Renal cortex interstitium (tissue), 15 donors: ENCODE measurements at places on chromosomes 12 and 14. TPM values are rescaled to one million over a fixed set of nuclear protein-coding genes. Genes with fewer than 3 reads are reported as not detected.

Gene COQ5
- 62.6 TPM for polyA plus RNA-seq

- DNase-seq, result no peak
Observed at GRCh38 chr14:99101855-99102461, 170.0 kb downstream of the BCL11B start.

- peak; percentile 25 for DNase-seq
Observed at GRCh38 chr12:42756841-42757623, 167.5 kb upstream of the PRICKLE1 start.

DNA sequence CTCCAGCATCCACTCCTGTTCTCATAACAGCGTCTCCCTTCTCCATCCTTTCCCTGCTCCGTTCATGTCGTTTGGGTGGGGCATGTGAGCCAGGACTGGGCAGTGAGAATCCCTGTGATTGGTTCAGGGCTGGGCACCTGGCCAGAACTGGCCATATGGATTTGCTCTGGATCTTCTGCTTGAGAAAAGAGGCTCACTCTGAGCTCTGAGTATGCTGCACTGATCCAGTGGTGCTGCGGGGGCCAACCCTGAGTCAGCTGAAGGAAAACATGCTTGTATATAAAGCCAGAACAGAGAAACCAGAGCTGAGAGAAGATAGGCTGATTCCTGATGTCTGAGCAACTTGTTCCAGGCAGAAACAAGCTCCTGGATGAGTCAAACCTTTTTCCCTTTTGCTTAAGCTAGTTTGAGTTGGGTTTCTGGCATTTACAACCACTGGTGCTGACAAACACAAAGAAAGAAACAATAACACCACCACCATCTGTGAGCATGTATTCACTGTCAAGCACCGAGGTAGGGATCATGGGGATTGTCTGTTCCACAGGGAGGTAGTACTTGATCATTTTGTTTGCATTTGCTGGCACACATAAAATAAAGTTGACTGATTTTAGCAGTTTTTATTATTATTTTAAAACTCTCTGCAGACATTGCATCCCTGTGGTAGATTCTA, 14.0 kb upstream of the HPD start:
- no peak for DNase-seq

- DNase-seq, result no peak
Observed at GRCh38 chr12:20426957-20427356, 58.6 kb downstream of the PDE3A start.

- DNase-seq, result no peak
Observed at GRCh38 chr12:124774054-124774461, 89.6 kb downstream of the SCARB1 start.

DNA sequence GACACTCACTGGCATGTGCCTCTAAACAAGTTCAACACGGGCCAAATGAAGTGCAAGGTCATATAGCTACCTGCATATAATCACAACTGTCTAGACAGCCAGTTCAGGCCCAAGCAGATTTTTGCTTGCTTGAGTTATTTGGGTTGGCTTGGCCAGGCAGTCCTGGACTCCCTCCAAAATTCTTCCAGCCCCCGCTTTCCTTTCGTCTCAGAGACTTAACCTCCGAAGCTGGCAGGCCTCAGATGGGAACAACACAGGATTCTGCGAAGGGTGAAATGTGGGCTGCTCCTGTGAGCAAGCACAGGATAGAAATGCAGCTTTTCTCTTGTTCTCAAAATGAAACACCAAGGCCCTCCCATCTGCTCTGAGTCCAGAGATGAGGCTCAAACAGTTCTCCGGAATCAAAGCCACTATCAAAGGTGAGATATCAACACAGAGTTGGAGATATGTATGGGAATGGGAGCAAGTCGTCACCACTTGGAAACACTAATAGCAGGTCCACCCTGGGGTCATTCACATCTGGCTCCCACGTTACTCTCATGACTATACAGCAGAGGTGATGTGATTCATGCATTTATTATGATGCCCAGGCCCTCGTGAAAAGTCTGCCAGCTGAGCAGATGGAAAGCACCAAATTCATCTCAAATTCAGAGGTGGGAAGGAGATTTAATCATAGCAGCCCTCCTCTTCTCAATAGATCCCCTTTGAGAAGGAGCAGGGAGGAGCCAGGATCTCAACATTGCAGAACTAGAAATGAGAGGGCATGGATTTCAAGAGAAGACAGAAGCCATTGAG, 389.8 kb downstream of the NUAK1 start:
- DNase-seq, result no peak

Gene KRT6C
- not detected for polyA plus RNA-seq

DNA sequence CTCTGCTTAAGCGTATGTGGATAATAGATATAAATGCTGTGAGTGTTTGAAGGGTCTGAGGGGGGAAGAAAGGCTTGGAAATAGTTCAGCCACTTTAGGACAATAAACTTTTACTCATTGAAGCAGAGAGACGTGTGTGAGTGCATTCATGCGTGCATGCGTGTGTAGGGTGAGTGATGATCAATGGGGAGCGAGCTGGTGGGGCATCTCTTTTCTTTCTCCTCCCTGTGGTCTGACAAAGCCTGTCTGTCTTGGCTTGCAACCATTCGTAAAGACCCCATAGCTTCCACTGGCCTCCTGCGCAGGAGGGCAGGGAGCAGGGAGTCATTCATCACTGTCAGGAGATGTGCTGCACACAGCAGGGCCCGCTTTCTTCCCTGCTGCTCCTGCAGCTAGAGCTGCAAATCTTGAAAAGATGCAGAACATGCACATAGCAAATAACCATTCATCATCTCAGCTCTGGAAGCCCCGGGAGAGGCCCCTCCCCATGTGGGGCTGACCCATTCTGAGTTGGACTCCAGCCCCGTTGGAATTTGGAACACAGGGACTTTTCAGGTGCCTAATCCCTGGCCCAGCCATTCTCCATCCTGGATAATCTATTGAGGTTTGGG, 223.2 kb downstream of the PPM1H start:
- DNase-seq, result no peak

- no peak for DNase-seq
Observed at GRCh38 chr14:47427629-47428028, 247.8 kb downstream of the MDGA2 start.

DNA sequence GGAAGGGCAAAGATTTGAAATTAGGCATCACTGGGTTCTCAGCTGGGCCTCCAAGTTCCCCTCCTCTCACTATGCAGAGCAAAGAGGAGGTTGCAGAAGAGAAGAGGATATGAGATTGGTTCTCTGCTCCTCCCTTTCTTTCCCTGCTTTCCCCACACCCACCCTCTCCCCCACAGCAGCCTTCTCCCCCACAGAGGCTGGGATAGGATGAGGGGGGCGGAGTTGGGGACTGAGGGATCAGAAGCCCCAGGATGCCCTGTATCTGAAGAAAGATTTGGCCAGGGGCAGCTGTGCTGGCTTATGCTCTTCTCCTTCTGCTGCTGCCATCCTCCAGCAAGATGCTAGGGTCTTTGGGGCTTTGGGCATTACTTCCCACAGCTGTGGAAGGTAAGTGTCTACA, at the start of gene AMHR2:
Gene AMHR2, plus strand, starts transcription at position 259 of the 400 bp plus-strand sequence. Its CDS starts 80 bp downstream, at position 339.
- no peak for DNase-seq

- no peak for DNase-seq
Observed at GRCh38 chr12:131134523-131135310, 181.0 kb downstream of the ADGRD1 start.

GRCh38 chr14:29215853-29216252, 449.3 kb downstream of the FOXG1 start:
- no peak for DNase-seq

Gene CMKLR1
- 3.8 TPM for polyA plus RNA-seq

DNA sequence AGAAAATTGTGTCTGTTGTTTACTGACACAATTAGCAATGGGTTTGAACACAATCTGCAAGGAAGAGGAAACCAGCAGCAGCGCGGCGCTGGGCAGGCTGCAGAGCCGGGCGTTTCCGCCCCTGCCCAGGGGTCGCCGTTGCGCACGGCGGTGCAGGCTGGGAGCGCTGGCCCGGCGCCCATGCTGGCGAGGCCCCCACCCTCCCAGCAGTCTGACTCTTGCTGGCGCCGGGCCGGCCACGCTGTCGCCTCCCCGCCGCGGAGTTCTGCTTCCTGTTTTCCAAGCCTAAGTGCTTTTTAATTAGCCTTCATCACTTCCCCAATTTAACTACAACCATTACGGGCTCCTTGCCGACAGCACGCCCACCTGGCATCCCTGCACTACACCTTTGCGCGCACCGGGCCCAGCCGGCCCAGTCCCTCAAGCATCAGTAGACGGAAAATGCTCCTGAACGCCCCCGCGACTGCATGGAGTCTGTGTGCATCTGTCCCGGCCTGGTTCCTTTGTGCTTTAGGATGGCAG, 212.1 kb downstream of the GXYLT1 start:
- DNase-seq, result peak; percentile 53

DNA sequence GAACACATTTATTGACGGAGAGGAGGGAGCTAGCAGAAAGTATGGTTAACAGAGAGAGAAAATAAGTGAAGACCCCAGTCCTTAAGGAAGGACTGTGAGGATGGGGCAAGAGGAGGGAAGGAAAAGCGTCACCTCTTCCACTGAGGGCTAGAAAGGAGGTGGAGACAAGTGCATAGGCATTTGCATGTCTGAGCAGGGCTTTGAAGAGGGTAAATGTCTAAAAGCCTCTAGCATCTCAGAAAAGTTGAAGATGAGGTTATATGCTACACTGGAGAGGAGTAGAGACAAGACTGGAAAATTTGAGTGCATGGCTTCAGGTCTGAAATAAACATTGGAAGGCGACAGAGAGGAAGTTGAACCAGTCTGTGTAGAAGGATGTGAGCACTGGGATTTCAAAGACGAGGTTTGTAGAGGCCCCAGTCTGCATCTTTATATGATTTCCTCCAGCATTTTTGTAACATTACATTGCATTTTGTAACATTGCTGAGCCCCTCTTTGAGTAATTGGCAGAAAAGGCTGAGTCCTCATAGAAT, 98.5 kb upstream of the IFNG-AS1 start:
- no peak for DNase-seq

DNA sequence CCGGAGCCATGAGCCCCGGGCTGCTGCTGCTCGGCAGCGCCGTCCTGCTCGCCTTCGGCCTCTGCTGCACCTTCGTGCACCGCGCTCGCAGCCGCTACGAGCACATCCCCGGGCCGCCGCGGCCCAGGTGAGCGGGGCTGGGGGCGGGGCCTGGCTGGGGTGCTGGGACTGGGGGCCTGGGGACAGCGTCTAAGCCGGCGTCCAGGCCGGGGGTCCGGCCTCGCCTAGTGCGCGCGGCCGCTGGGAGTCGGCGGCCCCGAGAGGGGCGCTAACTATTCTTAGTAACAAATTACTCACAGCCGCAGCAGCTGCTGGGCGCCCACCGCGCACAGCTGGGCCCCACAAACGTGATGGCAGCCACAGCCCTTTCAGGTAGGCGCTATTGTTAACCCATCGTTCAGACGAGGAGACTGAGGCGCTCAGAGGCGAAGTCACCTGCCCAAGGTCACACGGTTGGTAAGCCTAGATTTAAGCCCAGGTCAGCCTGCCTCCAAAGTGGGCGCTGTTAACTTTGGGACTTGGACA, 374 bp downstream of the CYP46A1 start:
- DNase-seq, result no peak

- DNase-seq, result peak; percentile 77
Observed at GRCh38 chr12:68040450-68041075, 51.3 kb downstream of the IFNG-AS1 start.

DNA sequence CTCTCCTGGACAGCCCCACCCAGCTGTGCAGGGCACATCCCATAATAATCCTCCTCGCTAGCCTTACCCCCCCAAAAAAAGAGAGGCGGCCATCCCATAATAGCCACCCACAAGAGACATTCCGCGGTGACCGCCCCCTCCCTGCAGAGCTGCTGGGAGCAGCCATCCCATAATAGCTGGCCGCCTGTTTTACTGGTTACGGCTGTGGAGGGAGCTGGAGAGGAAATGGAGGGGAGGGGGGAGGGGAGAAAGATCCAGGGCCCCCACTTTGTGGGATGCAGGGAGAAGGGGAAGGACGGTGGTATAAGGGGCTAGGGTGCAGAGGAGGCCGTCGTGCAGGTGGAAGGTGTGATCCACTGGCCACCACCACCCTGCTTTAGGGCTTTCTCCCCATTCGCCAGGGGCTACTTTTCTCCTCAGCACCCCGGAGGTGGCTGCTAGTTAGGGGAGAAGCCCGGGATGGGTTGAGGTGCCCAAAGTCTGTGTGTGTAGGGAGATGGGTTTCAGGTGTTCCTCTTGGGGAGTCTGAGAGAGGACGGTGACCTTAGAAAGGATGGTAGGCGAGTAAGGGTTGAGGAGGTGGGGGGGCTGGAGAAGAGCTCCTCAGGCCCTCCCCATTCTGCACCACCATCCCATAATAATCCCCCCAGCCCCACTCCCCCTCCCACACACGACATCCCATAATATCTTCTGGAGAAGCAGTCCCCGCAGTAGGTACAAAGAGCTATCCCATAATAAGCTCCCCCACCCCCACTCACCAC, 6.0 kb upstream of the CHD4 start:
- peak; percentile 85 for DNase-seq

GRCh38 chr14:51834240-51834639, 26.2 kb upstream of the GNG2 start:
- no peak for DNase-seq

GRCh38 chr14:68669603-68670358, 123.1 kb downstream of the ZFP36L1 start:
- DNase-seq, result no peak

GRCh38 chr14:69708586-69709560, 58.1 kb upstream of the SRSF5 start:
- no peak for DNase-seq

DNA sequence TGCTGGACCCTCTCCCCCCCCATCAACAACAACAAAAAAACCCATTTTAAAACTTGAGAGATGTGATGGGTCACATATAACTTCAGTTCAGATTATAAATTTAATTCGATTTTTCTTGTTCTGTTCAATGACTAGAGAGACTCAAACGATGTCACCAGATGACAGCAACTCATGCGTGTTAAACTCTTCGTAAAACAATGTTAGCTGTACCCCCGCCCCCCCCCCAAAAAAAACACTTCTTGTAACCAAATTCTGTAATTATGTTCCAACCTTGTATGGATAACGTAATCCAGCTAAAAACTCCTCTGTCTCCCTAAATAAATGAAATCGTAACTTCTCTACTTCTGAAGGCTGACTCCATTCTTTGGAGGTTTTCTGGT, 614 bp upstream of the NACA start:
- DNase-seq, result no peak

DNA sequence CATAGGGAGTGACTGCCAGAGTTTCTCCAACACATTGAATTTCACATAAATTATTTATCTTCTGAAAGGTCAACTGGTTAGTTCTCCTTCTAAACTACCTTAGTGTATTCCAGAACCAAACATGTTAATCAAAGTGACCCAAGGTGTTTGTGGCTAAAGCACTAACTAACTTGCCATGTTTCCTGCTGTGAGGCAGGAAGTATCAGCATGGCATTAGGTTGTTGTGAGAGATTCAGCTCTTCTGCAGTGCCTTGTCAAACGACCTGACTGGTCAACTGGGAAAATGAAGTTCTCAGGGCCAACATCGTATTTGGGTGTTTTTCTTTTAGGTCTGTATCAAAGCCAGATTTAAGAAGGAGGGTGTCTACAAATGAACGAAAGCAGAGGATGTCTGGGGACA, 448.1 kb downstream of the APAF1 start:
- no peak for DNase-seq

Gene LRRIQ1
- 35.8 TPM for polyA plus RNA-seq

- DNase-seq, result no peak
Observed at GRCh38 chr14:98858158-98858557, 413.8 kb downstream of the BCL11B start.

Gene FAM181A
- not detected for polyA plus RNA-seq
